ENCODE measurements at places on chromosomes 2 and 18. TPM values are rescaled to one million over a fixed set of nuclear protein-coding genes. Genes with fewer than 3 reads are reported as not detected.

Gene CAVIN2
- 18.8 TPM for total RNA-seq

Gene SNORC
- 18.9 TPM for total RNA-seq

Gene MTERF4
- total RNA-seq = 65.2 TPM

Gene HS6ST1
- total RNA-seq = 110 TPM

Gene CNTNAP5
- 65.3 TPM for total RNA-seq

Gene C2orf80
- total RNA-seq = 40.9 TPM
